ENCODE measurements at places on chromosomes 6 and 20.

GRCh38 chr6:169868458-169868857, 117.0 kb downstream of the ERMARD start:
- DNase-seq = peak; percentile 3

GRCh38 chr6:127302728-127303660, 36.3 kb downstream of the RNF146 start:
- no peak for DNase-seq

- DNase-seq = no peak
Measured at GRCh38 chr20:3014179-3014578, 29.2 kb upstream of the GNRH2 start.

DNA sequence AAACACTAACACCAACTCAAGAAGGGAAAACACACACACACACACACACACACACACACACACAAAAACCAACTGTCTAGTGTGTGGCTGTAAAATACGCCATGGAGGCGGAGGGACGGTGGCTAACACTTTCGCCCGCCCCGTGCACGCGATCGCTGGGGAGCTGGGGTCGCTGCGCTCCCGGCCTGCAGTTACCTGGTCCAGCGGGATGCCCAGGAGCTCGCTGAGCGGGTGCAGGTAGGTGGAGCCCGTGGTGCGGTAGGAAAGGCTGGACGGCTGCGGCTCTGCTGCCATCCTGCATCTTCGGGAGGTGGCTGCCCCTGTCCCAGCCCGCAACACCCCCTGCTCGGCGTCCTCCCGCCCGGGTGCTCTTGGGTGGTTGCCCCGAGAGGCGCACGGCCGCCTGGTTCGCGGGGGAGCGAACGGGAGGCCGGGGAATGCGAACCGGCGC, 303 bp downstream of the MBOAT1 start:
- DNase-seq = peak; percentile 2

GRCh38 chr6:39251406-39251805, 22.1 kb upstream of the KCNK5 start:
- DNase-seq = no peak

- DNase-seq = no peak
Measured at GRCh38 chr6:158536891-158537798, 22.7 kb upstream of the TMEM181 start.

- no peak for DNase-seq
Measured at GRCh38 chr6:143806282-143807102, 36.6 kb upstream of the LTV1 start.

DNA sequence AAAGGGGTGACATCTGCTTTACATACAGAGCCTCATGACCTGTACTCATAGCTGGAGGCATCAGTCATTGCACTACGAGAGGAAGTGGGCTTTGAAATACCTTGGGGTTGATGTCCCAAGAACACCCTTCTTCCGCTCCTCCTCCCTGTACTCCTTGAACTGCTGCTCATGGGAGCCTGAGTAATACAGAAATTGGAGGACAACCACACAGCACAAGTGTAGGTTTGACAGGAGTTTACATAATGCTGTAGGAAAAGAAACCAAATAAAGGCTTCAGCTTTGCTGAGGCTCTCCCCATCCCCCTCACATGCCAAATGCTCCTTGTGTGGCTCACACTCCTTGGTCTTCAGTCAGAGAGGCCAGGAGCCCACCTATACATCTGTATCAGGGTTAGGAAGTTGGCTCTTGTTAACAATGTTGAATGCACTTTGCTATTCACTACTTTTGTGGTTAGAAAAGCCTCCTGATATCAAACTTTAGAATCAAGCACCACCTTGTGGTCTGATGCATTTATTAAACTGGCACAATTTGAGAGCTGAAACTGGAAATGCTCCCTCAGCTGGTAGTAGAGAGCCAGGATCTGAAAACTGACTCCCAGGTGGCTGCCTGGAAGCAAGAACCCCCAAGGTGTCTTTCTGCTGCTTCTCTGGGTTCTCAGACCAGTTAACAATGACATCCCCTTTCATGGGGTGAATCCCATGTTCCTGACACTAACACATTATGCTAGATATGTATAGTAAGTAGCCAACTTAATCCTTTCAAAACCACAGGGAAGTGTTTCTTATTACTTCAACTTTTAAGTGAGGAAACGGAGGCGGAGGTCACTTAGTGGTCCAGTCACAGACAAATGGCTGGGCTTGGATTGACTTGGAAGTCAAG, 56.2 kb upstream of the EDN1 start:
- DNase-seq = no peak

DNA sequence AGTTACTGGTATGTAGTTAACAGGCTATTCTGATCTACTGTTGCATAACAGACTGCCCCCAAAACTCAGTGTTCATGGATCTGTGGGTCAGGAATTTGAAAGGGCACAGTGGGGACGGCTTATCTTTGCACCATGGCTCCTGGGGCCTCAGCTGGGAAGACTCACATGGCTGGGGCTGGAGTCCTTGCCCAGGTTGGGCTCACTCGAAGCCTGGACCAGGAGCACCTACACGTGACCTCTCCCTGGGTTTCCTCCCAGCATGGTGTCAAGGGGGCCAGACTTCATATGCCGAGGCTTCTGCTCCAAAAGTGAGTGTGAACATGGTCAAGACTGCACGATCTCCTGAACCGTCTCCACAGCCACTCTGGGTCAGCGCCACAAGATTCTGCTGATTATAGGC, 11.7 kb downstream of the SYNDIG1 start:
- DNase-seq = no peak

- DNase-seq = no peak
Measured at GRCh38 chr6:91812596-91813274, 1225.9 kb upstream of the MAP3K7 start.

- peak; percentile 92 for DNase-seq
Measured at GRCh38 chr20:62182469-62183425, at the start of gene MTG2. TSS of gene MTG2 (plus strand) at chr20:62183028. CDS start at chr20:62193421, 10,393 bp downstream.

- no peak for DNase-seq
Measured at GRCh38 chr20:23917024-23917725, 37.6 kb upstream of the CST5 start.

DNA sequence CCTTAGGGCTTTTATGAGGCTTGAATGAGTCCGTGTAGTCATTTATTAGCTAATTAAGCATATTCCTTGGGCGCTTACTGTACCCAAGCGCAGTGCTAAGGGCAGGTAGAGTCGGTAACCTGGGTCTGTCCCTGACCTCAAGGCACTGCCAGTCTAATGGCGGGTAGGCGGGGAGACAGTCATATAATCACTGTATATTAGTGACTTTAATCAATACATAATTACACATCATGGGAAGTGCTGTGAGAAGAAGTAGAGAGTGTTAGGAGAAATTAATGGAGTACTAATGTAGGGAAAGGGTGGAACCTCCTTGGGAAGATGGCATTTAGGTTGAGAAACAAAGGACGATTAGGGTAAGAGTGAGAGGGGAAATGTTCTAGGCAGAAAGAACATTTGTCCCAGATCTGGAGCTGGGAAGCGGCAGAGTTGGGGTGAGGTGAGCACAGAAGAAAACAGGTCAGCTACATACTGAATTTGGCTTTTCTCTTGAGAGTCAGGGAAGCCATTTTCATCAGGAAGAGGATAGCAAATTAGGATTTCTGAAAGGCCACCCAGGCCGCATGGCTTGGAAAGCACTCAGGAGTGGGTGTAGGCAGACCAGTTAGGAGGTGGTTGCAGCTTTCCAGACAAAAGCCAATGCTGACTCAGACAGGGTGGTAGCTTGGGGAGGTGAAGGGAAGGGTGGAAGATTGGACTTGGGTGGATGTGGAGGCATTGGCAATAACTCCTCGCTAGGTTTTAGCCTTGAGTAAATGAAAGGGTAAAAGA, 954 bp upstream of the BLCAP start:
- no peak for DNase-seq

DNA sequence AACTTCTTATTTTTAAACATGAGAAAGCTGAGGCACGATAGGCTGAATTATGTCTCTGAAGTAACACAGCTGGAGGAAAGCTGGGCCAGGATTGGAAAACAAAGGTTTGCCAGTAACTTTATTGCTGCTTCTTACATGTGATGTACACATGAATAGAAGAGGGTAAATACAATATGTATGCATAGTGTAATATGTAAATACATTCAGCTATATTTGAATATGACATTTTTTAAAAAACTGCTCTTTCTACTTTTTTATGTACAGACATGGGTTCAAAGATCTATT, 90.2 kb downstream of the ADTRP start:
- no peak for DNase-seq

DNA sequence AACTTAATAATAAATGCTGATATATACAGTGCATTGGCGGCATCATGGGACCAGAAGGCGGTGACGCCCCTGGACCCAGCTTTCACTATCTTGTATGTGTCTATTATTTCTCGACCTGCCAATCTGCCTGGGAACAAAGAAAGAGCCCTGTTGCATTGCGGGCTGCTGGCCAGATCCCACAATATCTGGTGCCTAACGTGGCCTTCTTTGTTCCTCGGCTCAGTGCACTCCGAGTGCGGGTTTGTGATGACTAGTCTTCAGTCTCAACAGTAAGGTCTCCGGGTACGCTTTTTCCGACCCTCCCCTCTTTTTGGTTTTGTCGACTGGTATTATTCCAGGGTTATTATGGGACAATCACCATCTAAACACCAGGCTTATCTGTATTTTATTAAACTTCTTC, 291.5 kb downstream of the TBC1D32 start:
- no peak for DNase-seq

DNA sequence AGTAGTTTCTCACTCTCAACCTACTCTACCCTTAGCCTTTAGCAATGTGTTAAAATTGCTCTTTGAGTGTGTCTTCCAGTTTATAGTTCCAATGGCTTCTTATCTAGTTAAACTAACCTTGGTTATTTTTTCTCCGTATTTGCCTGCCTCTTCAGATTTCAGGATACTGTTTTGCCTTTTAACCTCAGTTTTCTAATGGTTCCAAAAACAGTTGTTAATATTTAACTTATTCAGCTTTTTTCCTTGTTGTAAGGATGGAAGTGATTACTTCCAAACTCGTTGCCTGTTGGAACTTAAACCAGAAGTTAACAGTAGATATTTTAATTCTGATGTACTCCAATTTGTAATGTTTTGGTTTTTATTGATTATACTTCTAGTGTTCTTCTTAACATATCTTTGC, 1574.9 kb downstream of the HACE1 start:
- DNase-seq = no peak

DNA sequence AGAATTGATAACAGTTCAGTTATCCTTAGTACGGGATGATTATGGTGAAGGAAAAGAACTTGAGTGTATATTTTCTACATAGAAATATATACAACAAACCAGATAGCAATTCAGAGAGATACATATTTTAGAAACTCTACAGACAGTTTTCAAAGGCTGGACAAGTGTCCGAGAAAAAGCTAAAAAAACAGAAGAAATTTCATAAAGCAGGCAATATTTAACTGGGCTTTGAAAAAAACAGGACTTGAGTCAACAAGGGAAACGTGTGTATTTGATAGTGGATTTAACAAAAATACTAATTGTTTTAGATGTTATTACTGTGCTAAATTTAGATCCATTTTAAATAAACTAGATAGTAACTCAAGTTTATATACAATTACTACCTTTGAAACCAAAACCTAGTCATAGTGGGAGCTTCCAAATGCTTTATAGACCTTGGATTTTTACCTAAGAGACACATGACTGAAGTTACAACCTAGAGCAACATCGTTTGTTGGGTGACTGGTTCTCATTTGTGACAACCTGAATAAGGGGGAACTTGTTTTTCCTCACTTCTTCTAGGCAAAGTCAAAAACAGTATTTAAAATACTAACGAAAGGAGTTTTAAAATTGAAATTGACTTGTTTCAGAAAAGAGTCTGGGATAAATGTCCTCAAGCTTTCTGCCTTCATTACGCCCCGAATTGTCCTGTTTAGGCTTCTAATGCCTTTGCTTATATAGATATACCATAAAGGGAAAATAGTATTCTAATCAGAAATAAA, 116.7 kb upstream of the PRSS16 start:
- DNase-seq = no peak

DNA sequence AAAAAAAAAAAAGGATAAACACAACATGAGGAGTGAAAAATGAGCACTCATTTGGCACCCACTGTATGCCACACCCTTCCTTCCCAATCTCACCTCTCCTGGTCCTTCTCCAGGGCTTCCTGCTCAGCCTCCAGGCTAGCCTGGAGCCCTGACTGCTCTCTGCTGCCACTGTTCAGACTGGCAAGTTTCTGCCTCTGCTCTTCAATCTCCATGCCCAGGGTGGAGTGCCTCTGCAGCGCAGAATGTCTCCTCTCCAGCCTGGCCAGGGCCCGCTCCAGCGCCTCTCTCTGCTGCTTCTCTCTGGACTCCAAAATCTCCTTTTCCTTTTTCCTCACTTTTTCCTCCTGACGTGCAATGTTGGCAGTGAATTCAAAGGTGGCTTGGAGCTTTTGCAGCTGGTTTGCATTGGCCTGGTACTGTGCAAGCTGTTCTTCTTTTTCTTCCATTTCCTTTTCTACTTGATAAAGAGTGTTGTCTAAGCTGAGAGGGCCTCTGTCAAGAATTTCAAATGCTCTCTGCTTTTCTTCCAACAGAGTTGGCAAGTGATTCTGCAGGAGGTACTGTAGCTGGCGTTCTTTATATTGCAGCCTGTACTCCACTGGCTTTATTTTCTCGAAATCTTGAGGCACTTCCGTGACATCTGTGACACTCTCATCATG, 194.4 kb downstream of the KIF16B start:
- DNase-seq = no peak

DNA sequence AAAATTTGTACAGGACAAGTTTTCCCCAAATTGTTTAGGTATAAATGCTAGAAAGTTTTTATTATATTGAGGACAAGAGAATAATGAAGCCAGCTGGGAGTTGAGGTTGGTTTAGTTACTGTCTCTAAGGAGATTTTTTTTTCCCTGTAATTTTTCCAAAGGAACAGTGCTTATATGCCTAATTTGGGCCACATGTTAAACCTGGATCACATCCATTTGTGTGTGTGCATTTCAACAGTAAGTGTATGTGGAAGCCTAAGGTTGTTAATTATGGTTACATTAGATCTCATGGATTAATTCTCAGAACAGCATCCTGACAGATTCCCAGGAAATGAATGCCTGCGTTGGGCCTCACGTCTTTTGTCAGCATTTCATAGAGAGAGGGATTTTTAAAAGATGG, 4.5 kb downstream of the IGF2R start:
- no peak for DNase-seq

- DNase-seq = no peak
Measured at GRCh38 chr6:37492236-37492972, 7.3 kb downstream of the CCDC167 start.

DNA sequence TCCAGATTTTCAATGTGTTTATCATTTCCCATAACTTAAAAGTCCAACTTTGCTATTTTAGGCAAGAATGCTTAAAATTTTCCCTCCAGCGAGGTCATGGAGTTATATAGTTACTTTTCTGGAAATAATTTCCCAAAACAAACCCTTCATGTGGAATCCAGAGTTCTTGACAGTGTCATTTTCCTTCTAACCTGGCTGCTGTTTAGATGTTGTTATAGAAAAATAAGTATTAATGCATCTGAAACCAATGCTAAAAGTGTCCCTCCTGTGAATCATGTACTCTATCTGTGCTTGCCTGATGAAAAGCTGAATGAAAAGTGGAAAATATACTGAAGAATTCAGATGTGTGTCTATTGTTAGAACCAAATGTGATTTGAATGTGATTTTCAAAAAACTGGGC, 245.3 kb upstream of the HSF2 start:
- DNase-seq = no peak
